ENCODE measurements at places on chromosomes 7 and 10.
A peak's percentile ranks its signal among the peaks of the same experiment; 100 is the strongest.

DNA sequence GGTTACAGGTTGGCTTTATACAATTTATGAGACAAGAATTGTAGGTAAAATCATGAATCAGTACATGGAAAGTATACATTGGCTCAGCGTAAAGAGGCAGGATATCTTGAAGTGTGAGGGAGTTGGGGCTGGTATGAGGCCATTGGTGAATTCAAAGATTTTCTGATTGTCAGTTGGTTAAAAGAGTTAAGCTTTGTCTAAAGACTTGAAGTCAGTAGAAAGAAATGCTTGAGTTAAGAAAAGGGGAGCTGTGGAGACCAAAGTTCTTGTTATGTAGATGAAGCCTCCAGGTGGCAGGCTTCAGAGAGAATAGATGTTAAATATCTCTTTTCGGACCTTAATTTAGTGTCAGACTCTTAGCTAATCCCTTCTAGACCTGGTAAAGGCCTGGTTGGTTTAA, 341.0 kb downstream of the GALNT17 start:
- no peak for DNase-seq

GRCh38 chr7:87129332-87129731, 22.9 kb upstream of the DMTF1 start:
- DNase-seq: no peak

DNA sequence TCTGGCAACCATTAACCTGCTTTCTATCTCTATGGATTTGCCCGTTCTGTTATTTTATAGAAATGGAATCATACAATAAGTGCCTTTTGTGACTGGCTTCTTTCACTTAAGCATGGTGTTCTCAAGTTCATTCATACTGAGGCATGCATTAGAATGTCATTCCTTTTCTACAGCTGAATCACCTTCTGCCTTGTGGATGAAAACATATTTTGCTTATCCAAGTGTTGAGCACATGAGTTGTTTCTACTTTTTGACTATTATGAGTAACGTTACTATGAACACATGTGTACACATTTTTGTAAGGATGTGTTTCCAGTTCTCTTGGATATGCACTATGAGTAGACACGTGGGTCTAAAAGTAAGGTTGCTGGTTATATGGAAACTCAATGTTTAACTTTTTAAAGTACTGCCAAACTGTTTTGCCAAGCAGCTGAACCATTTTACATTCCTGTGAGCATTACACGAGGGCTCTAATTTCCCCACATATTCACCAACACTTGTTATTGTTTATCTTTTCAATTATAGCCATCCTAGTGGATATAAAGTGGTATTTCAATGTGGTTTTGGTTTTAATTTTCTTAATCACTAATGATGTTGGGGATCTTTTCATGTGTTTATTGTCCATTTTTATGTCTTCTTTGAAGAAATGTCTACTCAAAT, 241.3 kb downstream of the FANK1 start:
- no peak for DNase-seq

DNA sequence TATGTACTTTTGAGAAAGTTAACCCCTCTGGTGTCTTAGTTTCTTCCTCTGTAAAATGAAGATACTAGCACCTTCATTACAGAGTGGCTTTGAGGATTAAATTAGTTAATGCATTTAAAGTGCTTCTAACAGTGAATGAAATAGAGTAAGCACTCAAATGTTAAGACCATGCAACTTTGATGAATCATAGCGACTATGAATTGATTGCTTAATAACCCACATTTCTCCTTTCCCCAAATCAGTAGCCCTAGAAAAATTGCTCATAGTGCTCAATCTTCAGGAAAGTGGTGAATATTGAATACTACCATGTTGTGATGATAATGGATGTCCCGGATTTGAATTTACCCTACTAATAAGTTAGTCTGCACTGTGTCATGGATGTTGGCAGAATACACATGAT, 48.1 kb downstream of the CD36 start:
- DNase-seq: no peak

DNA sequence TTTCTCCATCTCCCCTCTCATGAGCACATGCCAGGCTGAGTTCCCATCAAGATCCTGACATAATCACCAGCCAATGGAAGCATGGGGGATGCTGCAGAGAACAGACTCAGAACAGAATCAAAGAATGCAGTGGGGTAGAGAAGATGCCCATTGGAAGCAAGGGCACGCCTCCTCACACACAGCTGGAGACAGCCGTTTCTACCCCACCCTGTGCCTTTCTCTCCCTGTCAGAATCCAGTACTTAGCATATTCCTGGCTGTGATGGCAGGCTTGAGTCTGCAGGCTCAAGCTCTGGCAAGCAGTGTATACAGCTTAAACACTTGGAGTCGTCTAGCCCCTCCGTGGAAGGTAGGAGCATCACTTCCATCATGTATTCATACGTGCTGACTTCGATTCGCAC, 867.9 kb downstream of the NRG3 start:
- no peak for DNase-seq

DNA sequence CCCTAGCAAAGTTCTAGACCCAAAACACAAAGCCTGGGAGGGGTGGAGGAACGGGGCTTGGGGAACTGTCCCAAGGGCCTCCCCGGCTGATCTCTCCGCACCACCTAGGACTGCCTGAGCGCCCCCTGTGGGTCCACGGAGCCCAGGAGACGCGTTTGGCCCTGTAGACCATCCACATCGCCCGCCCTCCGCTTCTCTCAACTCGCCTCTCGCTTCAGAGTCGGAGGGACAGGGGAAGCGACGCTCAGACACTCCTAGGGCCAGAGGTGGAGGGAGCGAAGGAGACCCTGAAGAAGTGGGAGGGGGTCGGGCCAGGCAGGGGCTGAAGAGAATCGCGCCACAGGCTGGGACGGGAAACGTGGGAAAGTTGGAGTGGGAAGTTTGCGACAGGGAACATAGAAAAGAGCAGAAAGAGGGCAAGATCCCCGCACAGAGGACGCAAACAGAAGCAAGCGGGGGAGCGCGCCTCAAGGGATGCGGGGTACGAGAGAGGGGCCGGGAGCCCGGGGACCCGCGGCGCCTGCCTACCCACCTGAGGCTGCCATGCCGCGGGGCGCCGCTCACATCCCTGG, 378 bp downstream of the PIK3AP1 start:
- peak; percentile 80 for DNase-seq

GRCh38 chr7:26553128-26553527, 261.5 kb downstream of the SNX10 start:
- DNase-seq: no peak

GRCh38 chr10:103695584-103696005, 159.8 kb downstream of the SH3PXD2A start:
- no peak for DNase-seq

GRCh38 chr7:84637568-84638338, 443.2 kb upstream of the SEMA3A start:
- DNase-seq: no peak

DNA sequence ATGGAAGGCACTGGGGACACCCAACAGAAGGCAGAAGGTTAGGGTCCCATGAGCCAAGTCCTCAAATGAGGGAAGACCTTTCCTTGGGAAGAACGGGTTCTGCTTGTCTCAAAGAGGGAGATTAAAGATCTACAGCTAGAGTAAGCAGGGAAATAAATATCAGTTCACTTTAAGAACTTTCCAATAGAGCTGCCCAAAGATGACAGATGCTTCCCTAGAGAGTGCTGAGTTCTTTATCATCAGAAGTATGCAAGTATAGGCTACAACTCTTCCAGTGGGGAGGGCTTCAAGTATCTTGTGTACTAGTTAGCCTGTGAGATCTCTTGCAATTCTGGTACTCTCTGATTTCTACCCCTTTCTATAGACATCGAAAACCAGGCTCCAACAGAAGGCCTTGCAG, 39.4 kb downstream of the EMX2 start:
- DNase-seq: no peak

DNA sequence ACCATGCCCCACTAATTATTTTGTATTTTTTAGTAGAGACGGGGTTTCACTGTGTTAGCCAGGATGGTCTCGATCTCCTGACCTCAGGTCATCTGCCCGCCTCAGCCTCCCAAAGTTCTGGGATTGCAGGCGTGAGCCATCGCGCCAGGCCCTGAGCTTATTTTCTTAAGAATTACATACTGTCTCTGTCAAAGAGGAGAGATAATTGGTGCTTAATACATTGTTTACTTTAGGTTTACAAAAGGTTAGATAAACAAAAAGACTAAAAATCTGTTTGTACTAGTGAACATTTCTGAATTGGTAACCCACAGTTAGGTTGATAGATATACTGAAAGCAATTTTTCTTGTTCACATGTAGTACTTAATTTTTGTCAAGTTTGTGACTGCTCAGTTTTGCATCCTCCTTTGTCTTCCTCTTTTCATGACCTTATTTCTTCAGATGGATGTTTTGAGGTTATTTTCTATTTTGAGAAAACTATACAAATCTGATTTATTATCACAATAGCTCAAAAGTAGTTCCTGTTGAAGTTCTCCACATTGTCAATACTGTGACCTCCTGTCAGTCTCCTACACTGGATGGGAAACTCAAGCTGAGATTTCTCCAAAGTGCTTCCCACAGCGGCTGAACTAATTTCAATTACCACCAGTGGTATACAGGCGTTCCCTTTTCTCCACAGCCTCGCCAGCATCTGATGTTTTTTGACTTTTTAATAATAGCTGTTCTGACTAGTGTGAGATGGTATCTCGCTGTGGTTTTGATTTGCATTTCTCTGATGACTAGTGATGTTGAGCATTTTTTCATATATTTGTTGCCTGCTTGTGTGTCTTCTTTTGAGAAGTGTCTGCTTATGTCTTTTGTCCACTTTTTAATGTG, 22.5 kb downstream of the HHEX start:
- no peak for DNase-seq

DNA sequence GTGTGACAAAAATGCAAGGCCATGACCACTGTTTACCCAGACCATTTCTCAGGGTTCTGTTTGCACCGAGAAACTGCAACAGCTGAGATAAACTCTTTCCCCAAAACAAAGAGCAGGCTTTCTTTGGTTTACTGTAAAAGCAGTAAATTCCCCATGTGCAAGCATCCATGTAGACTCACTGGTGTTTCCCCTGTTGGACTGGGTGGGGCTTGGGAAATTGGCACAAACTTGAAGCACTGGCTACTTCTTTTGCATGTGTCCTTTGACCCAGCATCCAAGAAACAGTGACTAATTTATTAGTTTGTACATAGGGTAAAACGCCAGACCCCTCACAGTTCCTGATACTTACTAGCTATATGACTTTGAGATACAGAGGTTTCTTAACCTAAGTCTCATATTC, 12.3 kb downstream of the IQUB start:
- no peak for DNase-seq

DNA sequence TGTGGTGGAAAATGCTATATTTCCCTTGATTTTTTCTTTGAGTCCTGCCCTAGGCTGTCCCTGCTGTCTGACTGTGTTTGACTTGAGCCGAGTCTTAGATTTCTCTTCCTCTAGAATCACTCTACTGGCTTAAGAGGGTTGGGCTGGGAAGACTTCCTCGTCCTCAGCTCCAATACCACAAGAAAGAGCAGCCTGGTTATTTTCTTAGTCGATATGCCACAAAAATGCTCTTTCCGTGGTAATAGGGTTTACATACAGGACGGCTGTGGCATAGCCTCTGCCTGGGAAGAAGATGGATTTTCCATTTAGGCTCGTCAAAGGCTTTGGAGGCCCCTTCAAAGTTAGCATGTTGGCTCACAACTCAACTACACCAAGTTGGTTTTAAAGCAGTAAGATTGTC, 212.0 kb upstream of the IGFBP3 start:
- no peak for DNase-seq

GRCh38 chr10:50341987-50342386, 90.7 kb upstream of the ASAH2 start:
- no peak for DNase-seq

DNA sequence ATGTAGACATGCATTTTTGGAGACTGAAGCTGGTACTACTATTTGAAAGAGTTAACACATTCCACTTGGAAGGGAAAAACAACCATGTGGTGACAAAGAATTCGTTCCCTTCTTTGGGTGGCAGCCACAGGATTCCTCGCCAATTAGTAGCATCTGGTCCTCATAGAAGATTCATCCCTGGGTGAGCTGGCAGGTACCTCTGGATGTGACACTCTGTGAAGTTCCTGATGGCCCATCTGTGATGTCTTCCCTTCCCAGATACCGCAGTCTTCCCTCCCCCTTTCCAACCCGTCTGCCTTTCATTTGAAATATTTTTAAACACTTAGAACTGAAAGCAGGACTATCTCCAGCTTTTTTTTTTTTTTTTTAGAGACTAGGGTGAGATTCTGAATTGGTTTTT, 569.5 kb downstream of the TYW1 start:
- DNase-seq: no peak

DNA sequence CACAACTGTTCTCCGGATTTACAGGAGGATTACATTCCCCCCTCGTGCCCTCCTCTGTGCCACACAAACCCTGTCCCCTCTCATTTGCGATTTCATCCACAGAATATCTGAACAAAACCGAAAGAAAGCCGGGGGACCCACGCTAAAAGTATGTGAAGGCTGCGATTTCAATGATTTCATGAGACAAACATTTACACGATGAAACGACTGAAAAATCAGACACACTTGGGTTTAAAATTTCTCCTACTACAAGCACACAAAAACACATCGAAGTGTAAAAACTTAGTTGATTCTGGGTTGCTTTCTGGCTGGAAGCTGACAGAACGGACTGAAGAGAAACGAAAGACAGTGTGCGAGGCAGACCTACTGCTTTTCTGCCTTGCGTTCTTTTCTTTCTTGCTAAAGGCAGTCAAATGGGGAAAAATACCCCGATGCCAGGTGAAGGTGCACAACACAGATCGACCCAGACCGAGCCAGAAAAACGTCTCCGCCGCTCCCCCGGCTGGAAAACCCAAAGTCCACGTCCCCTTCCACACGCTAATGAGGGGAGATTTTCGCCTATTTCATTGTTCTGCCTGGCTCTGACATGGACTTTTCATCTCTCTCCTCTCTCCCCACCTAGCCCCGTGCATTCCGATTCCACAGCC, 1.2 kb downstream of the HIPK2 start:
- peak; percentile 46 for DNase-seq

DNA sequence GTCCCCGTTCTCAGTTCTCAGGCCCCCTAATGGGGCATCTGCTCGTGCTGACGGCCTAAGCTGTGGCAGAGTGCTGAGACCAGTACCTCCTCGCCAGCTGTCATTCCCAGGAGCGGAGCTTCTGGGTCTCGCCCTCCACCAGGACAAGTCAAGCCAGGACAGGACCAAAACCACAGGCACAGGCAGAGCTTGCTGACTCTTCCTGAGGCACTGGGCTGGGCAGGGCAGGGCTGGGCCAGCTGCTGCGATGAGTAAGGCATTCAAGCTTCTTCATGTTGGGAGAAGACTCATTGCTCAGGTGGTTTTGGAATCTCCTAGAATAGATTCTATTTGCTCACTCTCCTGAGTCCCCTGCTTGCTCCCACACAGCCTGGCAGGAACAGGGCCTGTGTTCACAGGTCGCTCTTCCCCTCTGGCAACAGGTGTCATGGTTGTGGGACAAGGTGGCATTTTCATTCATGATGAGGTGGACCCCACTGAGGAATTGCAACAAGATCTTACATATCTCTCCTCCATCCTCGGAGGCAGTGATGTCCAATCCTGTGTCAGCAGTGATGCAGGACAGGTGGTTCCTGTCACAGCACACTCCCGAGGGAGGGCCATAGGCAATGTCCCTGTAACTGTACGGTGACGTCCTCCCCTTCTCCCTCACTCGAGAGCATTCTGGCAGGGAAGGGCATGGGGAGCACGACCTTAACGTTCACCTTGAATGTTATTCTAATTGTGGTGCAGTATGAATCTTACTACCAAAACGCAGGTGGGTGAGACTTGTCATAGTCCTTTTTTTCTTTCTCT, 17.0 kb upstream of the SH3PXD2A start:
- no peak for DNase-seq

- DNase-seq: no peak
Observed at GRCh38 chr10:24209946-24210491, 1.1 kb downstream of the KIAA1217 start.

GRCh38 chr7:55092975-55093373, 74.2 kb downstream of the EGFR start:
- DNase-seq: no peak
